Stimulated activated CD8-positive, alpha-beta memory T cell treated with anti-CD3 and anti-CD28 coated beads, Interleukin-2, amount 100 ng/mL, for 1 hour (primary cell): ENCODE measurements at places on chromosomes 2 and 18.

DNA sequence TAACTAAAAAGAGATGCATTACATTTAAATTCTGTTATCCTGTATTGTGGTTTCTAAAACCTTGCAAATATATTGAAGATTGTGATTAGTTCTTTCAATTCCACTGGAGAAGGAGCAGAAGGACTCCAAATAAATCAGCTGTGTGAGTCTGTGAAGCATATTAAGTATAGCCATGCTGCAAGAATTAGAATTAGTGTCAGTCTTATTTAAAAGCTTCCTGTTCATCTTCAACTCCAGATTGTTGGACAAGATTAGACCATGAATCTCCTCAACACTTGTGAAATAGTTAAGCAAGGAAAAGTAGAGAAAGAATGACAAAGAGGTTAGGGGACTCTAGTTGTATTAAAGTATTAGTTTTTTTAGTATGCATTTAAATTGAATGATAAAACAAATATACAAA, 92.5 kb upstream of the LRP1B start:
- DNase-seq: no peak

DNA sequence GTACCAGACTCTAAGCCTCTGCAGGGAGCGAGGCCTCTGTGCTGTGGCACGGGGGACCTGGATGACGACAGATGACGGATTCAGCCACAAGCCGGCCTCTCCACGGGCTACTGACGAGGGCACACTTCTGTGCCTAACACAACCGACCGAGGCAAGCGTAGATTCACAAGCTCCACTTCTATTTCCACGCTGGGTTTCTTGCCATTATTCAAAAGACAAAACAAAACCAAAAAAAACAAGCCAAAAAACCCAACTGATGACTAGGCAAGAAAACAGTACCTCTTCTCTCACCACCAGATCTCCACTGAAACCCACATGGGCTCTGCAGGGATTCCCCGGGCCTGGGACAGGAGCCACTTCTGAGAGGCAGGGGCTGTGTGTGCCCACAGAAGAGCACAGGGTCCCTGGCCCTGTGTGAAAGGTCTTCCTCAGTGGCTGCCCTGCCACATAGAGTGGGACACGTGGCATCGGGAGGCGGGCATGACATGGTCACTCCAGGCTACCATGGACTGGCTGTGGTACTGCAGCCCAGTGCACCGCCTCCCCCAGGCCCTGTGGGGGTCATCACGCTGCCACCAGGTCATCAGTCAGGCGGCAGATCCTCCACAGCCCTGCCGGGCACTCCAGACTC, 254.7 kb downstream of the HDAC4 start:
- DNase-seq: no peak

- no peak for DNase-seq
Measured at GRCh38 chr2:210859314-210859713, 302.9 kb downstream of the CPS1 start.

DNA sequence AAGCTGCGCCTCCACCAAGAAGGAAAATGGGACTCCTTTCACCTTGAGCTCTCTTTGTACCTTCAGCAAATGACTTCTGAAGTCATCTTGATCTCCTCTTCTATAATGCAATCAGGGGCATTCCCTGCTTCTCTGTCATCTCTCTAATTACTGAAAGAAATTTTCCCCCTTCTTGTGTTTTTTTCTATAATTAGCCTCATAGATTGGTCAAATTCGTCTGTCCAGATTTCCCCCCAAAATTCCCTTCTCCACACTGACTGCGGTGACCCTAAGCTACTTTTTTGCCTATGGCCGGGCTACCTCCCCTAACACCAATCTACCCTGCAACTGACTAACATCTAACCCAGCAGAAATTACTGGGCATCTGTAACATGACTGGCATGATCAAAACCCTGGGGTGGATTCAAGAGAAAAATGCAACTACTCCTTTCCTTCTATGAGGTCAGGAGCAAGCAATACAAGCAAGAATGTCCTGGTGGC, 168.6 kb downstream of the BCL2 start:
- DNase-seq: no peak

- no peak for DNase-seq
Measured at GRCh38 chr2:120850551-120850950, 114.9 kb downstream of the GLI2 start.

GRCh38 chr2:186060744-186061440, 322.3 kb downstream of the FSIP2 start:
- no peak for DNase-seq

GRCh38 chr2:56918790-56919189, 735.0 kb downstream of the CCDC85A start:
- no peak for DNase-seq

DNA sequence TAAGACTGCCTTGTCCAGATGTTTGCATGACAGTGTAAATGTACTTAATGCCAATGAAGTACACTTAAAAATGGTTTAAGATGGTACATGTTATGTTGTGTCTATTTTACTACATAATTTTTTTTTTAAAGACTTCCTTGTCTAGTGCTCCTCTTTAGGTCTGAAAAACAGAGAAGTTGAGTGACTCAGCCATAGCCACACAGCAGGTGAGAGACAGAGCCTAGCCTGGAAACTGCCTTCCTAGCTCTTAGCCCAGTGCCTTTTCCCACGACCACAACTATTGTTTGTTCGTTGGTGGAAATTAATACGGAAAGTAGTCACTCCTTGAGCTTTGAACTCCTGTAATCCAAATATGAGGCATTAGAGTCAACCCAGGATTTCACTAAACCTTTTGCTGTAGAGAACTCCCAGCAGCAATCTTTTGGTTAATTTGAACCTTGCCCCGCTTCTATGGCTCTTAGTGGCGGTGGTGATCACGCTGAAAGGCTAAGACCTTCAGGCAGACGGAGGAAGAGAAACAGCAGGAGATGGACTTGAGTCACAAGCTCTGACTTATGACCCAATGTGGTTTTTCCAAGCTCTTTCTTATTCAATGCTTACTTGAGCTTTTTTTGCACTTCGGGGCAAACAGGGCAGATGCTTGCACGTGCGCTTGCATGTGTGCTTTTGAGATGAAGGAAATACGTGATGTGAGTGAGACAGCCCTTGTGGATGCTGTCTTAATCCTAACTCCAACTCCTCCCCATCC, 21.2 kb downstream of the TRIB2 start:
- DNase-seq: no peak

GRCh38 chr2:80525152-80525551, 220.6 kb upstream of the LRRTM1 start:
- no peak for DNase-seq

DNA sequence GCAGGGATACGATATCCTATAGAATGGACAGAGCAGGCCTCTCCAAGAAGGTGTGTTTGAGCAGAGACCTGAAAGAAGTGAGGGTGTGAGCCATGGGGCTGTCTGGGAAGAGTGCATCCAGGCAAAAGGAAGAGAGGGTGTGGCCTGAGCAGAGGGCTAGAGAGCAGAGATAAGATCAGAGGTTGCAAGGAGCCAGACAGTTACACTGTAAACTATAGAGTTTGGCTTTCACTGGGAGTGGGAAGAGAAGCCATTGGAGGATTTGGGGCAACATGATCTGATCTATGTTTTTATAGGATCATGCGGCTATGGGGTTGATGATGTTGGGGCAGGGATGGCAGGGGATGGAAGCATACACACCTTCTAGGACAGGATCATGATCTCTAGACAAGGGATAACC, 124.1 kb upstream of the MAP3K20 start:
- DNase-seq: no peak

- no peak for DNase-seq
Measured at GRCh38 chr18:389658-390357, 110.7 kb downstream of the COLEC12 start.

DNA sequence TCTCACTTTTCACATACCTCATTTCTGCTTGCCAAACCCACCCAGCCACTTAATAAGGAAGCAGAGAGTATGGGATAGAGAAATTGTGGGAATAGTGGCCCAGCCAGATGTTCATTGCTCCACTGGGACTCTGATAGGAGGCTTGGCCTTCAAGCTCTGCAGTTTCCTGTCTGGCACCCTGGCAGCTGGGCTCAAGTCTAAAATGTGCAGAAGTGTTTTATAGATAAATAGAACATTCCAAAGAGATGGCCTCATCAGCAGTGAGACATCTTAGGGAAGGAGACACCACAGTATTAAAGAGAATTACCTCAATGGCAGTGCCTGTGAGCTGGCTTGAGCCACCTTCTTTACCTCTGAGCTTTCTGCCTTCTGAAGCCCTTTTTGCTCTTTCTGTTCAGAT, 24.7 kb downstream of the COPS7B start:
- no peak for DNase-seq

- DNase-seq: no peak
Measured at GRCh38 chr2:128406736-128407554, 88.3 kb upstream of the HS6ST1 start.
